ENCODE measurements at places on chromosomes 5 and 9. TPM values are rescaled to one million over a fixed set of nuclear protein-coding genes. Genes with fewer than 3 reads are reported as not detected.

The LIFR gene
- not detected for total RNA-seq

DNA sequence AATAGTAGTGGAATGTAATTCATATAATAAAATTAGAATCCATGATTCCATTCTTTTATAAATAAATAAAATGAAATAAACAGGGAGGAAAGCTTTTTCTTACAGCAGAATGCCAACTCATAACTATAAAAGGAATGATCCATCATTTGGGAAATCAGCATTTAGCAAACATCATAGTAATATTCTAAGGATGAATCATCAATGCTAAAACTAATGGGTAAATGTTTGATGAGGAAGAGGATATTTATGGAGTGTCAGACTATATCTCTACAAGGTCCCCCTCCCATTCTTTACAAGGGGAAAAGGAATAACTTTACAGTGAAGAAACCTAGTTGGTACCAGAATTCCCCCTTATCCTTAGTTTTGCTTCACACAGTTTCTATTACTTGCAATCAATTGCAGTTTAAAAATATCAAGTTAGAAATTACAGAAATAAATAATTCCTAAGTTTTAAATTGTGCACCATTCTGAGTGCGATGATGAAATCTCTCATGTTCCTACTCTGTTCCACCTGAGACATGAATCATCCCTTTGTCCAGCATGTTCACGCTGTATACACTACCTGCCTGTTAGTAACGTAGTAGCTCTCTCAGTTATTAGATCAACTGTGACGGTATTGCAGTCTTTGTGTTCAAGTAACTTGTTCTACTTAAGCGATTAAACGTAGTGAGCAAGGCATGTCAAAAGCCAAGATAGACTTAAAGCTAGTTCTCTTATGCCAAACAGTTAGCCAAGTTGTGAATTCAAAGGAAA, 14.2 kb upstream of the JAKMIP2 start:
- no peak for DNase-seq

- no peak for DNase-seq
Observed at GRCh38 chr9:12702160-12702758, 9.1 kb downstream of the TYRP1 start.

DNA sequence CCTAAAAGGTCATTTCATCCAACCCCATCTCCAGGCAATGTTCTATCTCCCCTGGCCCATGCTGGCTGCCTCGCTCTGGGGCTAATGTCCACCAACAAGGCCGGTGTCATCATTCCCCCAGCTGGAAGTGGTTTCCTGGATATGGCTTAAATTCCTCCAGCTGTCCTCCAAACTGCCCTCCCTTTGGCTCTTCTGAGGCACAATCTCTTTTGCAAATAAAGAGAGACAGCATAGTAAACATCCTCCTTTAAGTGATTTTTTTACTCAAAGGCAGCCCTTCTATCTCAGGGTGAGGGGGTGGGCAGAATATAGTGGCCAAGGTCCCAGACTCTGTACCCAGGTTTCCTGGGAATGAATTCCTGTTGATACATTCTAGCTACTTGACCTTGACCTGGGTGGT, 117.4 kb upstream of the PANK3 start:
- DNase-seq = no peak

- DNase-seq = no peak
Observed at GRCh38 chr5:143187495-143187894, 216.0 kb downstream of the NR3C1 start.

The FAM114A2 gene
- 25.6 TPM for total RNA-seq

DNA sequence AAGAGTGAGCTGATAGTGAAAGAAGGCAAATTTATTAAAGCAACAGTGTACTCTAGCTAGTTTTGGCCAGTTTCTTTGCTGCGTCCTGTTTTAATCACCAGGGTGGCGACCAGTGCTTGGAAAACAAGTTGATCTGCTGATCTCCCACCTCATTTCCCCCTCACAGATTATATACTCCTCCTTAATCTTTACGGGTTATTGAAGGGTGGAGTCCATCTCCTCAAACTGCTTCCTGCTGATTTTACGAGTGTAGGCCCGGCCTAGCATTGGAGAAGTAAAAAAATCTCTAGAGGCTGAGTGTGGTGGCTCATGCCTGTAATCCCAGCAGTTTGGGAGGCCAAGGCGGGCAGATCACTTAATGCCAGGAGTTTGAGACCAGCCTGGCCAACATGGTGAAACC, 14.0 kb upstream of the CFAP95 start:
- no peak for DNase-seq

The OR1L4 gene
- total RNA-seq = not detected

DNA sequence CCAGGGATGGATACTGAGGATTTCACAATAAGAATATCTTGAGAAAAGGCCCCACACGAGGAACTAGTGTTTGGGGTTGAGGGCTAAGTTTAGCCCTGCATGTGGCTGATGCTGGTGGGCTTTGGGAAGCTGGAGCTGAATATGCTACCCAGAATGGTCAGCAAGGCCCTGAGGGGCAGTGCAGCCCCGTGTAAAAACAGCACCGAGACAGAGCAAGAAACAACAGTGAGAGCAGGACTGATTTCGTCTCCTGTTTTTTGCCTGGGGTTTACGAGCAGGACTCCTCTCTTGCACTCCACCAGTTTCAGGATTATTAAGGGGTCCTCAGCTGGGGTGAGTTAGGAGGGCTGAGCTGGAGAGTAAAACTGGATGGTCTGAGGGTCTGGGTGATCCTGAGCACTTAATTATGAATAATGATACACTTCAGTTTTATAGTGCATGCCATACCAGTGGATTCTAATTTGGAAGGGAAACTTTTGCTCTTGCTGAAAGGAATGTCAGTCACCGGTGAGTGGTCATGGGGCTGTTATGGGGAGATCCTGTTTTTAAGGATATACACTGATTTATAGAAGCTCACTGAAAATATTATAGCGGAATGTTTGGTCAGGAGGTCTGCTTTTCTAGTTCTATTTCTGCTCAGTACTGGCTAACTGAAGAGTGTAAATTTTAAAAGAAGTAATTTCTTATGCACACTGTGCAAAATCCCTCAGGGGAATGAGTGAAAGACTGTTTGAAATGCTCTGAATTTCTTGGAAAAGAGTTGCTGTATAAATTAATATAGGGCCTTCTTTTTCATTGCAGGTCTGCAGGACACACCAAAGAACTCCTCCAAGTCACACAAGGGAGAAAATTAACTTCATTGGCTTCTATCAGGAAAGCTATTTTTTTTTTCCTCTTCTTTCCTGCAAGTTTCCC, 42.7 kb upstream of the NFIB start:
- no peak for DNase-seq

- no peak for DNase-seq
Observed at GRCh38 chr5:118439831-118440230, 548.5 kb downstream of the DTWD2 start.

The C1QTNF2 gene
- not detected for total RNA-seq

DNA sequence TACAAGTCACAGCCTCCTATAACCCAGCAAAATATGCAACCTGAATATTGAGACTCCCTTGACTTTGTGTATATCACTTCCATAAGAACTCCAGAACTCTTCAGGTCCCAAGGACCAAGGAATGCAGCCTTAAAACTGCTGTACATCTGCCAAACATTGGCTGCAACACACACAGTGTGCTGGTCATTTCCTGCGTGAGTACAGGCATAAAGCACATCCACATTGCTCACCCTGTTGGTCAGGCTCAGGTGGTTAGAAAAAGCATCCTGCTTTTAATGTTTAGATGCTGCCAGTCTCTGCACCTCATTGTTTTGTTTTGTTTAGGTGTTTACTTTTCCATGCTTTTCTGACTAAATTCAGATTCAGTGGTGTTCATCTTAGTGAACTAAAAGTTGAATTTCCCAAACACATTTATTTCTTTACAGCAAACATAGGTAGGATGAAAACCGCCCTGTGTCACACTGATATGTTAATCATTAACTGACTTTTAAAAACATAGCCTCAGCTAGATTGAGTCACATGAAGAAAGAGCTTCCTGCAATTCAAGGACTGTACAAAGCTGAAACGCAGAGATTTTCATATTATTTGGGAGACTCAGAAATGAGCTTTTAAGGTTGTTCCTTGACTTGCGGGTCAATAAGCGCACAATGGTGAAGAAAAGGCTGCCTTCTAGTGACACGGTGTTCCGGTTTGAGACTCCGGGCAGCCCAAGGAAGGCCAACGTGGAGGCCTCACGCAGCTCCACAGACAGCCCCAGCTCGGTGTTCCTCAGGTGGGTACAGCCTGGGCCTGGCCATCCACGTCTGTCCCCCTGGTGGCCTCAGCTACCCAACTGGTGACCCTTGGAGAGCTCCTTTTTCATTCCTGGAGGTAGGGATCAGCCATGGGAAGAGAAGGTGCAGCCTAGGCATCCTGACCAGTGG, 52.2 kb upstream of the GRAMD2B start:
- DNase-seq = no peak

GRCh38 chr5:39486790-39487189, 62.0 kb upstream of the DAB2 start:
- no peak for DNase-seq

The C6 gene
- not detected for total RNA-seq

DNA sequence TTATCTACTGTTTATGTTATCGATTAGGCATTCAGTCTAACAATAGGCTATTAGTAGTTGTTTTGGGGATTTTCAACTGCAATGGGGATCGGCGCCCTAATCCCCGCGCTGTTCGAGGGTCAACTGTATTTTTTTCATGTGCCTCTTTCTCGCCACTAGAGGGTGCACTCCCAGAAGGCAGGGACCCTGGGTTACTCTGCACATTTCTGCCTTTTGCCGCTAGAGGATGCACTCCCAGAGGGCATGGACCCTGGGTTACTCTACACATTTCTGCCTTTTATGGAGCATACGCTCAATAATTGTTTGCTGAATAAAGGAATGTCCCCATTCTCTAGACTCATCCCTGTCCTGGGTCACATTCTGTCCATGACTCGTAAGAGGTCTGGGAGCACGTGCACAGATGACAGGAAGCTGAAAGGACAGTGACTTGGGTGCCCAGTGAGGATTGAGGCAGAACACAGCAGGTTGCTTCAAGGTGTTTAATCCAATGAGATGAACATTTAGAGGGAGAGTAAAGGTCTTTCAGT, 27.9 kb upstream of the RECK start:
- DNase-seq = peak; percentile 83

DNA sequence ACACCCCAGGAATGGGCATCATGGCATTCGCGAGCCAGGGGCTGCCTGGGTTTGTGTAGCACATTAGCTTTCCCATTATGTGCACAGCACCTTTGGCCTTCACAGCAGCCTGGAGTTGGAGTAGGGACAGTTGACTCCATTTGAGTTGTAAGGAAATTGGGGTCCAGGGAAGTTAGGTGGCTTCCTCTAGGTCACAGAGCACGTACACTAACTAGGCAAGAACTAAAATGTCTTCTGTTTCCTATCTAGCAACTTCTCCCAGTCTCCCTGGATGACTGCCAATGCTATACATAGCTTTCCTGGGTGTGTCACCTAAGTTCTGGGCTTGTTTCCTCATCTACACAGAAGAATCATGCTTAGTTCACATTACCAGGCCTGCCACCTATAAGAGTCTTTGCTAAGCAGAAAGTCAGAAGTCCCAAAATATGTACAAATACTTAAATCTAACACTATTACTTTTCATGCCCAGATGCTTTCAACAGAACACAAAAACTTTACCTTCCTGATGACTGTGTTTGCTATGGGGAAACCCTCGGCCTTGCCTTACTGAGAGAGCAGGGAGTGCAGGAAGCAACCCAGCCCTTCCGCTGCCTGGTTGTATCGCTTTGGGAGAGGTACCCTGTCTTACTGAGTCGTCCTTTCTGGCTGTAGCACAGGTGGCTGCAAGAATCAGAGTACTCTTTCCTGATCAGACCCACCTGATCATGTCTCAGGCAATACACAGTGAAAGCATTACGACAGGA, 12.0 kb downstream of the MACROH2A1 start:
- DNase-seq = no peak

DNA sequence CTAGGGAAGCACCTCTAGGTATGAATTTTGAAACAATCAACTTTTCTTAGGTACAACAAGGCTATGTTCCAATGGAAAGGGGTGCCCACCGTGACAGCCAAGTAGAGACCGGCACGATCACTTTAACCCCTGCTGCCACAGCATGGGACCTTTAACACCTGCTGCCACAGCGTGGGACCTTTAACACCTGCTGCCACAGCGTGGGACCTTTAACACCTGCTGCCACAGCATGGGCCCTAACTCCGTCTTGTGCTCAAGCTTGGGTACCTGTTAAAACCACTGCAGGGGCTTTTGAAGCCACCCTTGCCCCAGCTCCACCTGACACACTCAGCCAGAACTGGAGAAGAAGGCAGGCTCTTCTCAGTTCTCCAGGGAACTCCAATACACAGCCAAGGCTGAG, 18.2 kb upstream of the MXD3 start:
- DNase-seq = no peak

GRCh38 chr9:85420750-85421149, 321.0 kb downstream of the AGTPBP1 start:
- DNase-seq = no peak

The INSYN2B gene
- not detected for total RNA-seq

The DENND4C gene
- total RNA-seq = 18.5 TPM

- no peak for DNase-seq
Observed at GRCh38 chr5:61609840-61610677, 278.0 kb downstream of the ZSWIM6 start.

- DNase-seq = no peak
Observed at GRCh38 chr5:73962801-73963425, 336.9 kb downstream of the ARHGEF28 start.

The CTSV gene
- total RNA-seq = 0.34 TPM

DNA sequence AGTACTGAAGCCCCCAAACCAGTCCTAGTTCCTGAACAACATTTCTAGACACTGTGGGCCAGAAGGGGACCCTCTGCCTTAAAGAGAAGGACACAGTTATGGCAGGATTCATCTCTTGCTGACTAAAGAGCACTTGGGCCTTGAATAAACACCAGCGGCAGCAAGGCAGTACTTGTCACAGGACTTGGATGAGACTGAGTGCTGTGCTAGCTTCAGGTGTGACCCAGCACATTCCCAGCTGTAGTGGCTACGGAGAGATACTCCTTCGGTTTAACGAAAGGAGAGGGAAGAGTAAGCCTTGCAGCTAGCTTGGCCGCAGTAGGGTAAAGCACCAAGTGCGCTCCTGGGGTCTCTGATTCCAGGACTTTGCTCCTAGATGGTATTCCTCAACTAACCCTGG, 10.9 kb upstream of the STX17 start:
- no peak for DNase-seq

GRCh38 chr5:89097103-89097502, 214.1 kb upstream of the MEF2C start:
- no peak for DNase-seq

Measured in activated CD8-positive, alpha-beta T cell treated with anti-CD3 and anti-CD28 coated beads for 36 hours (primary cell).